ENCODE measurements at places on chromosomes 13 and 19. TPM values are rescaled to one million over a fixed set of nuclear protein-coding genes. Genes with fewer than 3 reads are reported as not detected.

DNA sequence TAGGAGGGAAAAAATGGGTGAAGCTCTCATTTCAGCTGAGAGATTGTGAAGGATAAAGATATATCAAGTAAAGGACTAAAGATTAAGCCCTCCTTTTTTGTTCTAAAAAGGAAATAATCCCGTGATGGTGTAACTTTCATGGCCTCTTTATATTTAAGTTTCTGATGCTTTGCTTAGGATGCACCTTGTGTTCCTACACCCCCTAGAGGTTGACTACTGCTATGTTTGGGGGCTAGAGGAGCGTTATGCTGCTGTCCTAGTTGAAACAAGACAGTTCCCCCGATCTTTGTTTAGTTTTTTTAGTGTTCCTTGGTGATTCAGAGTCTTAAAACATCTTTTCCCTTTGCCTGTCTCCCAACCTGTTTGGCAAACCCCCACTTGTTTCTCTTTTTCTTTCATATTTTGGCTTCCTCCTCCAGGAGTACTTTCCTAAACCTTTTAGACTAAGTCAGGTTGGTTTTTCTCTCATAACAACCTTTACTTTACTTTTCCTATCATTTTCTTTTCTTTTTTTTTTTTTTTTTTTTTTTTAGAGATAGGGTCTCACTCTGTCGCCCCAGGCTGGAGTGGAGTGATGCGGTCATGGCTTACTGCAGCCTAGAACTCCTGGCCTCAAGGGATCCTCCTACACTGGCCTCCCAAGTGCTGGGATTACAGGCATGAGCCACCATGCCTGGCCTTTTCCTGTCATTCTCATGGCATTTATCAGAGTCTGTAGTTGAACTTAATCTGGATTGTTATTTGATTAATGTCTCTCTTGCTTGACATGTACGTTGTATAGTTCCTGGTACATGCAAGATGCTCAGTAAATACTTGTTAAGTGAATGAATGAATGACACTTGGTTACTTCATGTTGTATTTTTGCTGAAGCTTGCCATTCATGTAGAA is 2.8 kb downstream of the UBA2 start:
- DNase-seq: no peak

DNA sequence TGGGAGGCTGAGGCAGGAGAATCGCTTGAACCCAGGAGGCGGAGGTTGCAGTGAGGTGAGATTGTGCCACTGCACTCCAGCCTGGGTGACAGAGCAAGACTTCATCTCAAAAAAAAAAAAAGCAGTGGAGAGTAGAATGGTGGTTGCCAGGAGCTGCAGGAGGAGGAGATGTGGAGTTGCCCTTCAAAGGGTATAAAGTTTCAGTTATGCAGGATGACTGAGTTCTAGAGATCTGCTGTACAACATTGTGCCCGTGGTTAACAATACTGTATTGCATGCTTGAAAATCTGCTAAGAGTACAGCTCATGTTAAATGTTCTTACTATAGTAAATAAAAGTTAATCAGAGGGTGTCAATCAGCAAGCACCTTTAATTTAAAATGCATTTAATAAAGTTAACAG is 28.4 kb upstream of the LATS2 start:
- no peak for DNase-seq

GRCh38 chr13:103436057-103436654 is 369.9 kb upstream of the SLC10A2 start:
- DNase-seq: no peak

- no peak for DNase-seq
Observed at GRCh38 chr13:106799781-106800335, 231.9 kb upstream of the ARGLU1 start.

- DNase-seq: no peak
Observed at GRCh38 chr13:27622102-27622820, 569 bp downstream of the POLR1D start.

TNFRSF19 gene
- 7.9 TPM for total RNA-seq

DNA sequence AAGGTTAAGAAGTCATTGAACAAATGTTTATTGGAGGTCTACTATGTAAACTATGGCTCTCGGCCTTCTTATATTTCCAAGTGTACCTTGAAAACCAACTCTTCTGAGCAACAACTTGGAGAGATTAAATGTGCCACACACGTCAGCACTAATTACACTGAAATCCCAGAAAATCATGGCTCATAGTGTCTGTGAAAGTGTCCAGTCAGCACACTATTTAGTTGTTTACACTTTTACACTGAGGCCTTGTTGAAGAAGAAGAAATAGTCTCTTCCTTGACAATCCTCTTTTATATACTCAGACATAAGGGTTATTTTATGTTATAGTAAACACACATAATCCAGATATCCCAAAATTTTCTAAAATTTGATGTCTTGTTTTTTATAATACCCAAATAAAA is 30.9 kb upstream of the NBEA start:
- no peak for DNase-seq

PRR19 gene
- total RNA-seq: 0.33 TPM

GRCh38 chr19:39997638-39998216 is 867 bp downstream of the ZNF546 start:
- DNase-seq: no peak

DNA sequence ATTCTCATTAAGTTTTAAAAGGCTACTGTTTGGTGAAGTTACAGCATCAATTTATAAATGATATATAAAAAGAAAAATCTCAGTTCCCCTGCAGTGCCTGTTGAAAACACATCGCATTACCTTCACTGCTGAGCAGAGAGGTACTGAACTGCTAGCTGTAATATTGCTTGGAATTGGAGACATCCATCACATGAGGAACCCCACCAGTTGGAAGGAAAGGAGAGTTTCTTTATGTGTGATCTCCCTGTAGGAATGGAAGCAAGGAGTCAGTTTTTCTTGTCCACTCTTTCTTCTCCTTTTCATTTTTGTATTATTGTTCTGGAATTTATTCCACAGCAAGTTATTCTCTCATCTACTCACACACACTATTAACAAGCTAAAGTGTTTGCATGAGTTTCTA is 1586.0 kb upstream of the PRR20A start:
- no peak for DNase-seq

DNA sequence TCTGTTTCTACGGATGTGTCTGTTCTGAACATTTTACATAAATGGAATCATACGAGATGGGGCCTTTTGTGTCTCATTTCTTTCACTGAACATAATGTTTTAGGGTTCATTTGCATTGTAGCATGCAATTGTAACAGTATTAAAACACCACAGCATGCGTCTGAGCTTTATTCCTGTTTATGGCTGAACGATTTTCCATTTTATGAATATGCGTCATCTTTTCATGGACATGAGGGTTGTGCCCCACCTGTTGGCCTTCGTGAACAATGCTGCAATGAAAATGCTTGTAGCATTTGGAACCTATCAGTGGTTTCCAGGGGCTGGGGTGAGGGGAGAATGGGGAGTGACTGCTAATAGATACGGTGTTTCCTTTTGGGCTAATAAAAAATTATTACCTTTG is 5.1 kb downstream of the OR10H1 start:
- DNase-seq: no peak

DNA sequence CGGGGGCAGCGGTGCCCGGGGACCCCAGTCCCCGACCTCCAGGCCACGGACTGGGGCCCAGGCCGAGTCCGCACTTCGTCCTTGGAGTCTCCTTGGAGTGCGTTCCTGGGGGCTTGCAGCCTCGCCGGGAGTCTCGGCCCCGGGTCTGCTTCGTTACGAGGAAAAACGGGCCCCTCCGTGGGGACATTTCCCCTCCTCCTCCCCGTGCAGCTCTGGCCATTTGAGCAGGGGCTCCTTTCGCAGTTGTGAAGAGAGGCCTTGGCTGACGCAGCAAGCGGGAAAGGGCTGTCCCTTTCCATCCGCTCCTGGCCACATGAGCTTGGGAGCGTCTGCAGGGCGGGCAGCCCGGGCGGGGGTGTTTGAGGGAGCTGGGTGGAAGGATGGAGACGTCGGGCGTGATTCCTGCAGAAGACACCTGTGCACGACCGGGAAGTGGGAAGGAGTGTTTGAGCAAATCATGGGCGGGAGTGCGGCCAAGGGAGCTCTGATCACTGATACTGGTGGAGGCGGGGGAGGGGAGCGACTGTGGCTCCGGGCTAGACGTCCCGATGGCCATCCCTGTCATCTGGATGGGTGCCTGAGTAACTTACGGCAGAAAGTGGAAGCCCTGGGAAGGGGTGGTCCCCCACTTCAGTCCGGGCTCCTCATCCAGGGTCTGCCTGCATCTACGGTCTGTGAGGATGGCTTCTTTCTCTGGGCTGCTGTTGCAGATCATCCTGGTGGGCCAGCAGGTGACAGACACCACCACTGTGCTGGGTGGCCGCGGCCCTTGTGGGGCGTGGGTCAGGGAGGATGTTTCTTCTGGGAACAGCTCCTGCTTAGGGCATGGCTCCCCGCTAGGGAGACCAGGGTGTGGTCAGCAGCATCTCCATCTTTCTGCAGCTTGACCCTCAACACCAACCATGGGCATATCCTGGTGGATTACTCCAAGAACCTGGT is 736 bp downstream of the GPI start:
- no peak for DNase-seq

DNA sequence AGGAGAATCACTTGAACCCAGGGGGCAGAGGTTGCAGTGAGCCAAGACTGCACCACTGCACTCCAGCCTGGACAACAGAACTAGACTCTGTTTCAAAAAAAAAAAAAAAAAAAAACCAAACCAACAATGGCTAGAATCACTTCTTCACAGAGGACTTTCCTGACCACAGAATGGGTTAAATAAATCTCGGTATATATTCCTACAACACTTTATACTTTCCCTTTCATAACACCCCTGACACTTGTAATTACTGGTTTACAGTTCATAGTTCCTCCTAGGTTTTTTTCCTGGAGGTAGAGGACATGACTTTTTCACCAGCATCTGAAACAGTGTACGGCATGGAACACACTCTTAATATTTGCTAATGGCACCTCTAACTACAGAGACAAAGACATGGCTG is 31.4 kb downstream of the ZDHHC20 start:
- DNase-seq: no peak

- DNase-seq: no peak
Observed at GRCh38 chr19:3838661-3839060, 30.2 kb downstream of the ZFR2 start.

TLE6 gene
- total RNA-seq: 1.6 TPM

GRCh38 chr19:18433015-18433691 is 4.8 kb downstream of the ISYNA1 start:
- no peak for DNase-seq

ICAM3 gene
- 5.9 TPM for total RNA-seq

GRCh38 chr13:93476175-93476574 is 249.6 kb downstream of the GPC6 start:
- DNase-seq: no peak

- no peak for DNase-seq
Observed at GRCh38 chr19:7678971-7679751, 1.5 kb upstream of the TRAPPC5 start.

KLK14 gene
- 0.98 TPM for total RNA-seq

LMTK3 gene
- total RNA-seq: not detected

- DNase-seq: no peak
Observed at GRCh38 chr13:43880214-43880855, 631 bp downstream of the LACC1 start.

GRCh38 chr19:18461471-18461870 is 23.5 kb upstream of the ISYNA1 start:
- no peak for DNase-seq

KRTDAP gene
- not detected for total RNA-seq

All from breast epithelium (tissue), 4 donors.